ENCODE measurements at places on chromosomes 7 and 10.

GRCh38 chr7:35036361-35037171, 719 bp downstream of the DPY19L1 start:
- peak; percentile 37 for DNase-seq

GRCh38 chr10:64103750-64104470, 582.7 kb downstream of the REEP3 start:
- no peak for DNase-seq

- no peak for DNase-seq
Measured at GRCh38 chr7:137816696-137817320, 30.0 kb downstream of the DGKI start.

- DNase-seq = no peak
Measured at GRCh38 chr10:124677293-124677699, 66.9 kb downstream of the FAM53B start.

GRCh38 chr10:7433861-7434260, 23.0 kb upstream of the SFMBT2 start:
- no peak for DNase-seq

DNA sequence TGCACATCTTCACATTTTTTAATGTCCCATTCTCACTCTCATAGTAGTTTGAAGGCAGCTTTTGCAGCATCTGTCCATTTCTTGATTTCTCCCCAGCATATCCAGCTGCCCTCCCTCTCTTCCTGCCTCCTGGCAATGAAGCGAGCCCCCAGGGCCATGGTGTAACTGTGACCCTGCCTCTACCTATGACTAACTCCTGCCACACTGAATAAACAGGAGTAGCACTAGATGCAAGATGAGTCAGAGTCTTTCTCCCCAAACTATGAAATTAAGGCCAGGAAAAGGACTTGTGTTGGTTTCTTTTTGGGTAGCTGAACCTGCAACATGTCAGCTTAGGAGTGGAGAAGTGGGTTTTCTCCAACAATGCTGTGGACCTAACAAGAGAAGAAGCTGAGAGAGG, 329.0 kb downstream of the RNLS start:
- DNase-seq = no peak

GRCh38 chr10:50286517-50286916, 35.2 kb upstream of the ASAH2 start:
- no peak for DNase-seq

GRCh38 chr7:121337398-121337797, 8.6 kb downstream of the WNT16 start:
- no peak for DNase-seq
